ENCODE measurements at places on chromosomes 12 and 14.
A peak's percentile ranks its signal among the peaks of the same experiment; 100 is the strongest.

DNA sequence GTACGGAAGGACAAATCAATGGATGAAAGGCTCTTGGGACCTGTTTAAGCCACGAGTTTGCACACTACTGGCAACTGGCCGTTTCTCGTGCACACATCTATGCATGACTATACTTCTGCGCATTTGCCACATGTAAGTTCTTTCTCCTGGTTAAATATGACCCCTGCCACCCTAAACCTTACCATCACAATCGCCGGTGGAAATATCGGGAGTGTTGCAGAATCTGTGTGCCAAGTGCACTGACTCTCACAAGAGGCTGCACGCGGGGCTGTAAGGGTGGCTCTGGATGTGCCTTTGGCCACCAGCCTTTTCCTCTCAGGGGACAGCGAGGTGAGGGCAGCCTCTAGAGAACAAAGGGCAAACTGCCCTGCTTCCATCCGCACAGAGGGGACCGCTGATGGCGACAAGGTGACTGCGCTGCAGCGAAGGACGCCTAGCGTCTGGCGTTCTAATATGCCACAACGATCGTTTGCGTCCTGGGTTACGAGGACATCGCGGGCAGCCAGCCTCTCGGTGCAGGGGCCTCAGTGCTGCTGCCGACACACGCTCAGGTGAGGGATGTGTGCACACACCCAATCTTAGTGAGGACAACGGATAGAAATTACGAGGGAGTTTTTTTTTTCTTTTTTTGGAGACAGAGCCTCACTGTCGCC lies 232.2 kb downstream of the PCNX1 start:
- DNase-seq: no peak

DNA sequence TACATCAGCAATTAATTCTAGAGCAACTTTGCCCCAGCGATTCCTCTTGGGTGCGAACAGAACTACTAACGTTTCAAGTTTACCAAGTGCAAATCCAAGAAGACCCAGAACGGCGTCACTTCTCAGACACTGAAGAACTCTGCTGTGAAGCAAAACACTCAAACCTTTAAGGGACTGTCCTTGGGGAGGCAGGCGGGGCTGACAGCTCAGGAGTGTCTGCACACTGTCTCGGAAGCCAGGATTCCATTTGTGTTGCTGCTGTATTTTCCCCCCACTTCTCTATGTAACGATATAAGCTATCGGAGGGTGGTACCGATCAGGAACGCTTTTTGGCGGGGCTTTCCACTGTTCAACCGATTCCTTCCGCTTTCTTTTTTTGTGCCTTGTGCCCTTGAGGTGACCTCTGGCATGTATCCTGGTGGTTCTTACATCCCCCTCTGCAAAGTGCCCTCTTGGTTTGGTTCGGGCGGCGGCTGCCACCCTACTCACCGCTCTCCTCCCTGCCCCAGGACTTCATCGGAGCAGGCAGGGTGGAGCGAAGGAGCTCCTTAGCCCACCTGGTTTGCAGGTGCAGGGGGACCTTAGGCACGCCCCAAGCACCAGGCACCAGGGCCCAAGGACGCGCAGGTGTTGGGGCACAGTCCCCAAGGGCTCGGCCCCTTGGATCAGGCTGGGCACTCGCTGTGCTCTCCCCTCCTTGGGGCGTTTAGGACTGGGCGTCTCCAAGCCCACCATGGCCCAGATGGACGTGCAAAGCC lies 19.2 kb upstream of the MLXIP start:
- no peak for DNase-seq

GRCh38 chr12:102120886-102121285 lies 903 bp downstream of the PARPBP start:
- no peak for DNase-seq

DNA sequence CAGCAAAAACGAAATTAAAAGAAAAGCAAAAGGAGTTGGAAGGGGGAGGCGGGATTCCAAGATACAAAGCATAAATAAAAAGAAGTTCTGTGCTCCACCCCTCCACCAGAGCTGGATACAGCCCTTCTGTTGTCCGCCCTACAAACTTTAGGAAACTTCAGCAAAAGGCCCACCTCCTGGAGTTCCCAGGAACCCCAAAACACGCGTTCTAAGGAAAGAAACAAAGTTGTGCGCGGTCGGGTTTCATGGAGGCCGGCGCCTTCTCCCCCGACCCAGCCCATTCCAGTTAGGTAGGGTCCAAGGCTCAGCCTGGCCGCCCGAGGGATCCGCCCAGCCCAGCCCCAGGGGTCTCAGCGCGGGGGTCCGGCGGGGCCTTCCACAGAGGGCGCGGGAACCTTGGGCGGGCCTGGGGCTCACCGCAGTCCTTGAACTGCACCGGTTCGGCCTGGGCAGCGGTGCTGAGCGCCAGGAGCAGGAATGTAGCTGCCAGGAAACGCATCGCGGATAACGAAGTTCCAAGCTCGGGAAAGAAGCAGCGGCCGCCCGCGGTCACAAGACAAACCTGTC lies at the start of gene NPC2:
Gene NPC2 (minus strand): TSS at position 530 of the 567 bp plus-strand sequence. CDS start 31 bp downstream, at position 499.
- no peak for DNase-seq

DNA sequence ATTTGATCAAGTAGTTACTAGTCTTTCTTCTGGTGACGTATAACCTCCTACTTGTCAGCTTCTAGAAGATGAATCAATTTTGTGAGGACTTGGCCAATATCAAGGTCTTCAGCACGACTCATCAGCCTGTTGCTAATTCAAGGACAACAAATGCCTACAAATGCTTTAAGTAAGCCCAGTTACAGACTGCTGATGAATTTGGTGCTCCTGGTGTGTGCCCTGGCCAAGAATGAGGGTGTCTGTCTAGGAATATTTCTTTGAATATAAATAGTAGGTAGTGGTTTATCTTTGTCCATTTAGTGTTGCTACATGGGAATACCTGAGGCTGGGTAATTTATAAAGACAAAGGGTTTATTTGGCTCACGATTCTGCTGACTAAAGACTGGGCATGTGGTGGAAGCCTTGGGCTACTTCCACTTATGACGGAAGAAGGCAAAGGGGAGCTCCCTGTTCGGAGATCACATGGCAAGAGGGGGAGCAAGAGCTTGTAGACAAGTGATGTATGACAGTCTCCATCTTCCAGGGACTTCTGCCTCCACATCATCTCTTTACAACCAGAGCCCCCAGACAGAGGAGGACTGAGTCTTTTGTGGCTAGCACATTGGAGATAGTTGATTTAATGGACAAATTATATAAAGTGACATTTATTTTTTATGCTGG lies 180.2 kb downstream of the CRADD start:
- peak; percentile 21 for DNase-seq

DNA sequence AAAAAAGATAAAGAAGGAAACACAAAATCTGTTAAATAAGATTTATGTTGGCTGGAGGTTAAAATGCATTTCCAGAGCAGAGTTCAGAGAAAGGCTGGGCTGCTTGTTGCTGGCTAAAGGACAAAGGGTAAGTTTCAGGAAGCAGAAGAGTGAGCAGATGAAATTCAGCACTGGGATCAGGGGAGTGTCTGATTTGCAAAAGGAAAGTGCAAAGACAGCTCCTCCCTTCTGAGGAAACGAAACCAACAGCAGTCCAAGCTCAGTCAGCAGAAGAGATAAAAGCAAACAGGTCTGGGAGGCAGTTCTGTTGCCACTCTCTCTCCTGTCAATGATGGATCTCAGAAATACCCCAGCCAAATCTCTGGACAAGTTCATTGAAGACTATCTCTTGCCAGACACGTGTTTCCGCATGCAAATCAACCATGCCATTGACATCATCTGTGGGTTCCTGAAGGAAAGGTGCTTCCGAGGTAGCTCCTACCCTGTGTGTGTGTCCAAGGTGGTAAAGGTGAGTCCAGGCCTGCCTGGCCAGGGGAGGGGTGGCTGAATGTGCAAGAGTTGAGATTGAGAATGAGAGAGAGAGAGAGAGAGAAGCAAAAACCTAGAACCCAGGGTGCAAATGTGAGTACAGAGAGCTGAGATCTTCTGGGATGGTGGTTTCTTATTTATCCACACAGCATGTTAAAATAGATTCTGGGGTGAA lies at the start of gene OAS1:
Gene OAS1 (plus strand): TSS at position 251 of the 703 bp plus-strand sequence. CDS start 78 bp downstream, at position 329.
- peak; percentile 40 for DNase-seq

- DNase-seq: no peak
Measured at GRCh38 chr14:99740411-99740810, 52.8 kb upstream of the EML1 start.

- DNase-seq: no peak
Measured at GRCh38 chr12:66499000-66499399, 179.9 kb downstream of the GRIP1 start.

GRCh38 chr14:77187649-77188012 lies 6.0 kb downstream of the TMEM63C start:
- no peak for DNase-seq

GRCh38 chr12:34601689-34602088 lies 579.4 kb downstream of the ALG10 start:
- no peak for DNase-seq

- DNase-seq: no peak
Measured at GRCh38 chr12:43069768-43070221, 480.2 kb upstream of the PRICKLE1 start.

DNA sequence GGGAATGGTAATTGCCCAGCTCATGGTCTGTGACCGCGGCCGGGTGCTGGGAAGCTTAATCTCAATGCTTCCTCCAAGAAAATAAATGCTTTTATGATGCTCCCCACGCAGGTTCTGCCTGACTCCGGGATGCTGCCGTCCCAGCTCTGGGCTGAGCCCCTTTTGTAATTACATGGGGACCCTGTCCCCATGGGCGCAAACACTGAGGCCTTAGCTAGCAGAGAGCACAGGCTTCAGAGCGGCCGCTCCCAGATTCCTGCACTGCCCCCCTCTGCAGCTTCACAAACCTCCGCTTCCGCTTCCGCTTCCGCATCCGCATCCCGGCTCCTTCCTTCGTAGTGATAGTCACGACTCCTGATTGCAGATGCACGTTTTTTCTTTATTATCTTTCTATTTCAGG lies 129.5 kb downstream of the KIF26A start:
- DNase-seq: no peak

- DNase-seq: no peak
Measured at GRCh38 chr12:68352067-68352466, 19.9 kb upstream of the MDM1 start.

- no peak for DNase-seq
Measured at GRCh38 chr12:128055567-128055966, 211.4 kb upstream of the TMEM132C start.

DNA sequence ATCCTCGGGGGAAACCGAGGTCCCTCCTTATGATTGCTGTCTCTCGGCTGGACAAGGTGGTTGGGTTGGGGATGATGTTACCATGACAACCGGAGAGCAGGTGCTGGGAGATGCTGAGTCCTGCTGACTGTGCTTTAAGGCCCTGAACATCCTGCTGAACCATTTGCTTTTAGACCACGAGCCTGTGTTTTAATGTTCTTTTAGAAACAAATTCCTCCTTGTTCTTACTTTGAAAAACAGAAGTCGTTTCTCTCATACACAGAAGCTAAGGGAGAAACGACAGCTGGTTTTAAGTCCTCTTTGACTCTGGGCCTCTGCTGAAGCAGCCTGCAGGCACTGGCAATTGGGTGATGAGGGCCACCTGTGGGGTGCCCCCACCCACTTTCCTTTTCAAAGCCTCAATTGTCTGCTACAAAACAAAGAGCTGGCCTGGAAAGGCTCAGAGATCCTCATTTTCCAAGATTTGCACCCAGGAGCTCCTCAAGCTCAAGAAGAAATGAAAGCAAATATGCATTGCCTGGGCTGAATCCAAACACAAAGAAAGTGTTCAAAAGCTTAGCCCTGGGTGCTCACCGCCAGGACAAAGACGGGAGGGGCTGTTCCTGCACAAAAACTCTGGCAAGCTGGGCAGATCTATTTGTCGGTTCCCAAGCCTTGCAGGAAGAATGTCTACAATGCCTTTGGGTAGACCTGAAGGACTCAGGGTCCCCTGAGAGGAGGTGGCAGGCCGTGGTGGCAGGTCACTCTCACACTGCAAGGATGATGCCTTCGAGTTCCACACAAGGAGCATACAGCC lies 90.0 kb upstream of the CLMN start:
- DNase-seq: peak; percentile 24

GRCh38 chr14:44370727-44371126 lies 136.4 kb downstream of the FSCB start:
- no peak for DNase-seq

- DNase-seq: no peak
Measured at GRCh38 chr14:64758691-64759554, 54.7 kb downstream of the PLEKHG3 start.

- no peak for DNase-seq
Measured at GRCh38 chr12:62618930-62619329, 152.3 kb downstream of the MON2 start.

DNA sequence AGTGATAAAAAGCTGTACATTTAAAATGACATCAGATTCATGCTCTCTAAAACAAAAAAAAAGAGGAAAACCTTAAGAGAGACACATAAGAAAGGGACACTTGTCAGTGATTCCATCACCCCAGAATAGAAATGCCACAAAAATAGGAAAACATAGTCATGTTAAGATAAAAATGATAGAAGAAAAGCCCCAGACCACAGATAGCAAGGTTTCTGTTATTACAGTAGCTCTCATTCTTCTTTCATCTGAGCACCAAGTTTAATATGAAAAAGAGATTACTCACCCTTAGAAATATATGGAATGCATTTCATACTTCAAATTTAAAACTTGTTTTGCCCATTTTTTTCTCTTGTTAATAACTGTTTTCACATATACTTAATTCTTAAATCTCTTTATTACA lies 217.2 kb downstream of the EGLN3 start:
- DNase-seq: no peak

DNA sequence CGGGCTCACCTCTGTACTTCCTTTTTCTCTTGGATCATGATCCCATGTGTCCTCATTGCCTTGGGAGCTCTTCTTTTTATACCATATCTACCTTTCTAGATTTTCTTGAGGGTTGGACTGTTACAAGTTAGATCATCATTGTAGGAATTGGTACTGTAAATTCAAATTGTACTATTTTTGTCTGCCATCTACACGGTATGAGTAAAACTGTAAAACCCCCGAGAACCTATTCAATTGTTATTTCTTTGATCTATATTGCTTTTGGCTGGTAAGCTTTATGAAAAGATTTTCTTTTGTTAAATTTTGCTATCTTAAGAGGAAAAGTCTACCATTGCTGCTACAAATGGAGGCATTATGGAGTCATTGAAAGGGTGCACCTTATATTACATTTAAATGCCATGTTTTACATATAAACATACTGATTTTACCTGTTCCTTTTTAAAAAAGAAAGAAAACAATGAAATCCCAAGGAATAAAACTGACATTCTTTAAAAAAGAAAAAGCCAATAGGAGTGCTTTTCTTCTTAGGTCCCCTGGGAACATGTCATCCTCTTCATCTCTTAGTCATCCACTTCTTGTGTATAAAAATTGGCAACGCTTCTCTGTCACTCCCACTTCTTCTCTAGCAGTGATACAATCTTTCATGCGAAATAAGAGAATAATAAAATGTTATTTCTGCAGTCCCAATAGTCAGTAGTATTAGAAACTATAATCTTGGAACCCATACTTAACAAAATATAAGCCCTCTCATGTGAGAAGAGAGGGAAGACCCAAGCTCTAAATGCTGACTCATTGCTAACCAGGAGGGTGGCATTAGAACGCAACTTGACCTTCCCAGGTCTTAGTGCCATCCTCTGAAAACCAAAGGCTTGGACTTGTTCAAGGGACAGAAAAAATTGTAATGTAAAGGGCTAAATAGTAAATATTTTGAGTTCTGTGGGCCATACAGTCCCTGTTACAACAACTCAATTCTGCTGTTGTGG lies 20.4 kb downstream of the RGS6 start:
- no peak for DNase-seq
